ENCODE measurements at places on chromosomes 4 and X.

DNA sequence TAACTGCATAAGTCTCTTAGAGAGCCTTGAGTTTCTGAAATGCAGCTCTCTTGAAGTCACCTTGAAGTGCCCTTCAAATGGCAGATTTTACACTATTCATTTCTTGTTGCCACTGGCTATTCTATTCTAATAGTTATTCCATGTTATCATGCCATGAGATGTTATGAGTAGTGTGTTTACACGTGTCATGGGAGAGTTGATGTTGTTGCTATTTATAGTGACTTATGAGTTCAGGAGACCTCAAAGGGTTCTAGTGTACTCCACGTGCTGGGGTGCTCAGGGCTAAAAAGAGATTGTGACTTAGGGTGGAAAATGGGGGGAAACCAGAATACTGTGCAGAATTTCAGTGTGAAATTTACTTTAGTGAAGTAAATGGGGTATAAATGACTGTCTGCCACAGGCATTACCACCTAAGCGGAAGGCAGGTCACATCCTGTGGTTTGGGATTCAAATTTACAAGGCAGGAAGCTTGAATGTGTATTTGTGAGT, 77.1 kb upstream of the SLC4A4 start:
- DNase-seq = no peak
- no peak overlapping the region for H3K4me3 ChIP-seq
- peaks cover 7% of the 10 kb centered on the region for H3K4me1 ChIP-seq
- H3K27me3 ChIP-seq = no peaks in the 10 kb centered on the region
- H3K27ac ChIP-seq = no peak overlapping the region

DNA sequence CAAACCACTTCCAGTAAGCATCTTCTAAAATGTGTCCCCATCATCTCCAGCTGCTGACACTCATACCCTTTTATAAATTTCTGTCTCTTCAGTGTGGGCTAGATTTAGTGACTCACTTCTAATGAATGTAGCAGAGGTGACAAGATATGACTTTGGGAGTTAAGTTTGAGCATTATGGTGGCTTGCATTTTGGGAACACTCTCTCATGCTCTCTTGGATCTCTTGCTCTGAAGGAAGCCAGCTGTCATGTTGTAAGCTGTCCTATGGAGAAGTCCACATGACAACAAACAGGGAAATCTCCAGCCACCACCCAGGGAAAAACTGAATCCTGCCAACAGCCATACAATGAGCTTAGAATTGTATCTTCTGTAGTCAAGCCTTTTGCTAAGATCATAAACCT, 691.3 kb upstream of the PCDH7 start:
- H3K27me3 ChIP-seq = no peaks in the 10 kb centered on the region
- DNase-seq = no peak
- H3K4me1 ChIP-seq = no peaks in the 10 kb centered on the region

GRCh38 chr4:173357939-173358338, 12.8 kb upstream of the SAP30 start:
- H3K4me1 ChIP-seq = no peaks in the 10 kb centered on the region
- peaks cover 17% of the 10 kb centered on the region for H3K27me3 ChIP-seq
- no peaks in the 10 kb centered on the region for H3K36me3 ChIP-seq
- H3K4me3 ChIP-seq = no peak overlapping the region
- DNase-seq = no peak
- H3K27ac ChIP-seq = no peak overlapping the region

- no peaks in the 10 kb centered on the region for H3K27me3 ChIP-seq
- peak overlapping the region; percentile 65 for H3K4me3 ChIP-seq
Observed at GRCh38 chrX:9341291-9342201, 123.3 kb upstream of the TBL1X start.

GRCh38 chrX:118352566-118352965, 6.7 kb downstream of the WDR44 start:
- peaks cover 42% of the 10 kb centered on the region for H3K4me1 ChIP-seq
- no peak overlapping the region for H3K4me3 ChIP-seq
- H3K27ac ChIP-seq = no peak overlapping the region
- DNase-seq = no peak
- no peaks in the 10 kb centered on the region for H3K36me3 ChIP-seq

DNA sequence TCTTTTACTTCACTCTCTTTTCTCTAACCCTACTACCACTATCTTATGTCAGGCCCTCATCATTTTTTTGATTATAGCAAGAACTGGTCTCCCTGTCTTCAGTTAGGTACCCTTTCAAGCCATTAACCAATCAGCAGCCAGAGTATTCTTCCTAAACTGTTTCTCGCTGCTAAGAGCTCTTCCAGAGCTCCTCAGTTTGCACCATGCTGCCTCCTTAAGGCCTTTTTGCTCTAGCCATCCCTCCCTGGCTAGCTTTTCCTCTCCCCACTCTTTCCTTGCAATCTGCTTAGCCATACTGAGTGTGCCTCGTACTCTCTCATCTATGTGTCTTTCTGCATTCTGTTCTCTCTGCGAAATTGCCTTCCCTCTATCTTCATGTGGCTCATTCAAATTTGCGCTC, 32.9 kb downstream of the KIF4A start:
- no peaks in the 10 kb centered on the region for H3K27me3 ChIP-seq
- no peak overlapping the region for H3K27ac ChIP-seq
- no peaks in the 10 kb centered on the region for H3K4me1 ChIP-seq
- no peak for DNase-seq

- no peaks in the 10 kb centered on the region for H3K4me1 ChIP-seq
- H3K36me3 ChIP-seq = no peaks in the 10 kb centered on the region
- no peak for DNase-seq
- H3K4me3 ChIP-seq = no peak overlapping the region
- H3K27me3 ChIP-seq = peaks cover 17% of the 10 kb centered on the region
- no peak overlapping the region for H3K27ac ChIP-seq
Observed at GRCh38 chrX:107514944-107515343, 65.5 kb downstream of the FRMPD3 start.

GRCh38 chr4:126758493-126758892, 874.3 kb upstream of the INTU start:
- H3K4me1 ChIP-seq = no peaks in the 10 kb centered on the region
- H3K27ac ChIP-seq = no peak overlapping the region
- no peaks in the 10 kb centered on the region for H3K36me3 ChIP-seq
- H3K4me3 ChIP-seq = no peak overlapping the region
- no peaks in the 10 kb centered on the region for H3K27me3 ChIP-seq
- DNase-seq = no peak

DNA sequence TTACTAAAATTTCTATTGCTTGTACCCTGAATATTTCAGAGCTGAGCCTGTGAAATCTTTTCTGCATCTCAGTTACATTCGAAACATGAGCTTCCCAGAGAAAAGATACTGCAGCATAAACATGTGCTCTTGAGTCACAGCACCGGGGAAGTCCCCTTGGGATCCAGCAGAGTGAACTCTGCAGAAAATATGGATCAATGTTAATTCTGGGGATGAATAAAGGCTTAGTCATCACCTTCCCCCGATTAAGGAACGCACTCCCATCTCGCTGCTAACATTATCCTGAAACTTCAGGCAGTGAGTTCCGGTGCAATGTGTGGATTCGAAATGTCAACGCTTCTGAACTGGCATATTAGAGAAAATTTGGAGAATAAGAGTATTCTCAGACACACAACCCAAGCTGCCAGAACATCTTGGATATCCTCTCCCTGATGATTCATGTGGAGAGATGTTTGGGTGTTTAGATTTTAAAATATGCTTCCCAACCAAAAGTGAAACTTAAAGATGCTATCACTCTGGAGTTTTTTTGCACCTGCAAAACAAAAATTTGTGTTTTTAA, 90.8 kb downstream of the IRF2 start:
- H3K27me3 ChIP-seq = no peaks in the 10 kb centered on the region
- H3K4me1 ChIP-seq = peaks cover 62% of the 10 kb centered on the region
- peak overlapping the region; percentile 81 for H3K27ac ChIP-seq

DNA sequence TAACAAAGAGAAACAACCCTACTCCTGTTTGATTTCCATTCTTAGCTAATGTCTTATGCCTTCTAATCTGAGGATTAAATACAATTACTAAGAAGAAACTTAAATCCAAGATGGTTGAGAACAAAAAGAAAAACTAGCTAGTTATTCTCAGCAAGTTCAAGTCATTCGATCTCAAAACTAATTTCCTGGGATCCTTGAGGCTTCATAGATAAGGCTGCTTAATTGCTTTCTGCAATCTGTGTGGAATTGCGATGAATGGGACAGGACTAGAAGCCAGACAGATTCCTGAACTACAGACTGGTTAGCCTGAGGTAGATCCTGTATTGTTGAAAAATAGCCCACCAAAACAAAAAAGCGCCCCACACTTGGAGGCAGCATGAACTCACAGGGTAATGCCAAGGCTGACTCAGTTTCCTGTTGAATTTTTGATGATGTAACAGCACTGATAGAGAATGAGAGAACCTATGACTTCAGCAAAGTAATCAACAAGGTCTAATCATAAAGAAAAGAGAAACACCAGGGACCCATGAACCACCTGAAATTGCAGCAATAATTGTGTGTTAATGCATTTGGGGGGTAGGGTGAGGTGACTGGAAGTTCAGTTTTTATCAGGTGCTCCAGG, 33.9 kb downstream of the KLHL15 start:
- H3K4me3 ChIP-seq = no peak overlapping the region
- peak overlapping the region; percentile 29 for H3K27ac ChIP-seq
- DNase-seq = no peak
- H3K4me1 ChIP-seq = peaks cover 11% of the 10 kb centered on the region

Data from activated naive CD8-positive, alpha-beta T cell treated with anti-CD3 and anti-CD28 coated beads for 36 hours (primary cell).